MG63 (cell line): ENCODE measurements at places on chromosomes 16 and 17. TPM values are rescaled to one million over a fixed set of nuclear protein-coding genes. Genes with fewer than 3 reads are reported as not detected.

TMC7 gene
- 6.2 and 6.9 TPM in 2 replicates for total RNA-seq

BPTF gene
- 9.2 and 17.2 TPM in 2 replicates for total RNA-seq

PHLPP2 gene
- 3.3 and 4.9 TPM in 2 replicates for total RNA-seq

NPIPA3 gene
- 0.43 TPM in 1 of 2 replicates, not detected in the other for total RNA-seq

AKTIP gene
- total RNA-seq = 22.6 and 31.2 TPM in 2 replicates

FOXL1 gene
- not detected in 2 replicates for total RNA-seq
